ENCODE measurements at places on chromosomes 3 and 15.
A peak's percentile ranks its signal among the peaks of the same experiment; 100 is the strongest.

- DNase-seq: no peak
Observed at GRCh38 chr3:196274585-196274984, 12.9 kb downstream of the PCYT1A start.

GRCh38 chr15:66827039-66827697 lies 125.1 kb downstream of the SMAD6 start:
- DNase-seq: no peak

DNA sequence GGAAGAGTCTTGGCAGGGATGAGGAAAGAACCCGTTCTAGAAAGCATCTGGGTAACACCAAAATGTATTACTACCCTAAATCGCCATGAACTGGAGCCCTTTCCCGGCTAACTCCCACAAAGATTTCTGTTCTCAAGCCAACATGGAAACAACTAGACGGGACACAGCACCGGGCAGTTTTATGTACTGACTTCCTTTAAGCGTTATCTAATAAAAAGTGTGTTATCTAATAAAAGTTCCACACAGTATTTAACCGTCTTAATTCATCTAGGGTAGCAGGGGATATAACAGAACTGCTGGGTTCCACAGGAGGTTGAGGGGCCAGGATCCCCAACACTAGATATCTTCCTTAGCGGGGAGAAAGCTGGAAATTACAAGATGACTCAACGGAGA lies 347 bp upstream of the C3orf62 start:
- DNase-seq: no peak

DNA sequence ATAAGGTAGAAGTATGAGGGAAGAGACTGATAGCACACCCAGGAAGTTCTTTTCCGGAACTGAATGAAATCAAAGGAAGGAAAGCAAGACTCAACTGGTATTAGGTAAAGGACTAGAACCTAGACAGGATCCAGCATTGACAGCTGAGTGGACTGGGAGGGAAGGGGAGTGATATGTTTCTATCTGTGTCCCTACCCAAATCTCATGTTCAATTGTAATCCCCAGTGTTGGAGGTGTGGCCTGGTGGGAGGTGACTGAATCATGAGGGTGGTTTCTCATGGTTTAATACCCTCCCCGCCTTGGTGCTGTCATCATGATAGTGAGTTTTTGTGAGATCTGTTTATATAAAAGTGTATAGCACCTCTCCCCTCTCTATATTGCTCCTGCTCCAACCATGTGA lies 415.9 kb upstream of the KCNMB2 start:
- DNase-seq: no peak

DNA sequence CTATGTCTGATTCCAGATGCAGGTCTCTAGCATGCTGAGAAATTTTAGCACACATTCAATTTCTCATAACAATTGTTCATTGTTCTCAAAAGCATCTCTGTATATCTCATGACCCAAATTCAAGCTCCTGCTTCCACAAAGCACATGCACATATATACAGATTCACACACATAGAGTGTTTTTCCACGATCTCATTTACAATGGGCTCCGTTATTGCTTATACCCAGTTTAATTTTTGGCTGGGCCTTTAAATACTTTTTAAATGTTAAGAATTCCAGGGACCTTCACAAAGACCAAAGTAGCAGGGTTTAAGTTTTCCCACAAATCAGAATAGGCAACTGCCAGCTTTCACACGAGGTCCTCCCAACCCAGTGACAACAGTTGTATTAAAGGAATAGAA lies 333.5 kb upstream of the SEMA6D start:
- DNase-seq: no peak

DNA sequence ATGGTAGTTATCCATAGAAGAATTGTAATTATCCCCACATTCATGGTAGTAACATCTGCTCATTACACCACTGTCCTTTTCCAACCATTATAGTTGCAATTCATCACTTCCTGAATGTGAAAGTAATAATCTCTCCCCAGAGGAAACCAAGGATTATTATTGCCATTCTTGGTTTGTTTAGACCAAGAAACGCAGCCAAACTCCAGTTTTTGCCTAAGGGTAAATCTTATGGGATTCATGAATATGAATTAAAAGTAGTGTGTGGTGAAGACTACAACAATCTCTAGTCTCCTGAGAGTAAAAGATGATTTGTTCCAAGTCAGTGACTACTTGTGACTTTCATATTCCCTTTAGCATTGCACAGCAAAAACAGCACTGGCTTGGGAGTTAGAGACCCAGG lies 45.7 kb upstream of the ABI3BP start:
- no peak for DNase-seq

GRCh38 chr15:77070180-77070494 lies 772 bp downstream of the TSPAN3 start:
- no peak for DNase-seq

GRCh38 chr15:74134387-74135027 lies 4.1 kb downstream of the ISLR2 start:
- DNase-seq: no peak

- DNase-seq: no peak
Observed at GRCh38 chr3:158213461-158213860, 103.6 kb downstream of the RSRC1 start.

GRCh38 chr3:158532099-158532734 lies 38.8 kb upstream of the MLF1 start:
- DNase-seq: peak; percentile 15

DNA sequence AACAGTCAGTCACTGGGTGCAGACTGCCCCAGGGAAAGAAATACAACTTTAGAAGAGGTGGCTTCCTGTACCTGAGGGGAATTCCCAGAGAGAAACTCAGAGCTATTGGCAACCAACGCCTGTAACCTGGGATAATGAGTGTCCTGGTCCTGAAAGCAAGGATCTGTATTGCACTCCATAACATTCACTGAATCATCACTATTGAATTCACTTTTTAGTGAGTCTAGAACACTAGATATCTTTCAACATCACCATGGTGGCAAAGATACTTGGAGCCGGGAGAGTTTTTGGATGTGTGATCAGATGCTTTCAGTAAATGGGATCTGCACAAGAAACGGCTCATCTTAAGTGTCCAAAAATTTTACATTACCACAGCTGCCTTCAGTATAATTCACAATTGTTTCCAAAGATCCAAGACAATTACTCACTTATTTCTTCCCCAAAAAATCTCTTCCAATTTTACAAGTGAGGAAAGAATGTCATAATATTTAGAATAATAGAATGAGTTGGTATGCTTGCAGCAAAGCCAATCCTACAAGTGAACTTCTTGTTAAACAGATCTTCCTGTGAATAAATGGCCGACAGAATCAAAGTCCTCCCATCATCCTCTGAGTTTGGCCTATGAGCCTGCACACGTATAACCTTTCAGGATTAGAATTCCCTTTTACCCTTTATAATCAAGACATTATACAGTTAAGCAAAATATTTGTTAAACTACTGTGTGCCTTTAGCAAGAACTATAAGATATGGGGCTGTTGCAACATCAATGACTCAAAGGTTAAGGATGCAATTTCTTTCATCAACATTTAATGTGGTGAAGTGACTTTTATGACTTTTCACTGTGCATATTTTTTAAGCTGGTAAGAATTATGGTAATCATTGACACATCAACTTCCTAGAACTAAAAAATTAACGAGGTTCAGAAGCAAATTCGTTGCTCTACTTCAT lies 243.3 kb upstream of the COL8A1 start:
- no peak for DNase-seq

DNA sequence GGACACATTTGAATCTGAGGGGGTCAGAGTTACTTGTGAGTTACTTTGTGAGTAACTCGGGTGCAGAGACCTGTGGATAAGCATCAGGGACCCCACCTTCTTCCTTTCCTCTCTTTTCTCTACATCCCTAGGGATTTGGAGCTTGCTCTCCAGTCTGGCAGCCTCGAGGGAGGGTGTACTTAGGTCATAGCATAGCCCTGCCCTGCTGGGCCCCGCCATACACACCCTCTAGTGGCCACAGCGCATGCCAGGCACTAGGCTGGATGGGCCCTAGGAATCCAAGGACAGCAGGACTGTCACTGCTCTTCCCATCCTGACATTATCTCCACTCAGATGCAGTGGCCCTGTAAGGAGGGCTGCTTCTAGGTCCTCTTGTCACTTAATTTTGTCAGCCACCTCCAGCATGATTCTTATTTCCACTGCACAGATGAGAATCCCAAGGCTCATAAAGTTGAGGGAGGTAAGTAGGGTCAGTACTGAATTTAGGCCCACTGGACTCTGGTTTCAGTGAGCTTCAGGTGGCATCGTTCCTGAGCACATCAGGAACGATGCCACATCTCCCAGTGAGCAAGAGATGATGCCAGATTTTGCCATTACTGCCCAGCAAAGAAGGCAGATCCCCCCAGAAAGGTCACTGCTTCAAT lies 3.6 kb upstream of the SMAD6 start:
- no peak for DNase-seq

DNA sequence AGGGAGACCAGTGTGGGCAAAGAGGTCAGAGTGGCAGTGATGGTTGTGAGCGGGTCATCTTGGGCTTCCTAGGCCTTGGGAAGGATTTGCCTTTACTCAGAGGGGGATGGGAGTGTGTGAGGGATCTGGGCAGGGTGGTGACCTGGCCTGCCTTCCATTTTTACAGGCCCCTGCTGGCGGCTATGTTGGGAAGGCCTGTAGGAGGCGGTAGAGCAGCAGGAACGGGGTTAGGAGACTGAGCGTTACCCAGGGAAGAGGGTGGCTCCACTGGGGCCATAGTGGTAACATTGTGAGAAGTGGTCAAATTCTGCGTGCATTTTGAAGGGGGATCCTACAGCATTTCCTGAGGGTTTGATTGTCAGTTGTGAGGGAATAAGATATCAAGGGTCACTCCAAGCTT lies 307.3 kb upstream of the CTDSPL start:
- no peak for DNase-seq

DNA sequence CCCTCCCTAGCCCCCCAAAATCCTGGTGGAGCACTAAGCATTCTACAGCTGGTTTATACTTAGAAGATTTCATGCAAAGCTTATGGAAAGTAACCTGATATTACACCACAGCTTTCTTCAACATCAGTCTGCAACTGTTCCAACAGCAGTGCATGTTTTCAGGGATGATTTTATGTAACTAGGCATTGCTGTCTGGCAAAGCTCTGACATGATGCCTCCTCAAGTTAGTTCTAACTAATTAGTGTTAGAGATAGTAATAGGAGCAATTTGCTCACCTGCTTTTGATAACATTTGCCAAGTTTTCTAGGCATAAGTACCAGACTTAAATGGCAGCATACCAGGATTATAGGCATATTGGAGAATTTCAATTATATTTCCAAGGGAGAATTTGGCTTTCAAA lies 330.3 kb upstream of the SGO1 start:
- no peak for DNase-seq

GRCh38 chr3:104269771-104270170 lies 1096.9 kb upstream of the ALCAM start:
- no peak for DNase-seq

- DNase-seq: no peak
Observed at GRCh38 chr3:108006881-108007331, 83.9 kb downstream of the CD47 start.

GRCh38 chr3:196619223-196619622 lies 20.3 kb upstream of the NRROS start:
- no peak for DNase-seq

- DNase-seq: no peak
Observed at GRCh38 chr15:69031013-69032001, 16.8 kb downstream of the NOX5 start.
